Kasumi-1 (cell line): ENCODE measurements at places on chromosomes 5 and 9.

DNA sequence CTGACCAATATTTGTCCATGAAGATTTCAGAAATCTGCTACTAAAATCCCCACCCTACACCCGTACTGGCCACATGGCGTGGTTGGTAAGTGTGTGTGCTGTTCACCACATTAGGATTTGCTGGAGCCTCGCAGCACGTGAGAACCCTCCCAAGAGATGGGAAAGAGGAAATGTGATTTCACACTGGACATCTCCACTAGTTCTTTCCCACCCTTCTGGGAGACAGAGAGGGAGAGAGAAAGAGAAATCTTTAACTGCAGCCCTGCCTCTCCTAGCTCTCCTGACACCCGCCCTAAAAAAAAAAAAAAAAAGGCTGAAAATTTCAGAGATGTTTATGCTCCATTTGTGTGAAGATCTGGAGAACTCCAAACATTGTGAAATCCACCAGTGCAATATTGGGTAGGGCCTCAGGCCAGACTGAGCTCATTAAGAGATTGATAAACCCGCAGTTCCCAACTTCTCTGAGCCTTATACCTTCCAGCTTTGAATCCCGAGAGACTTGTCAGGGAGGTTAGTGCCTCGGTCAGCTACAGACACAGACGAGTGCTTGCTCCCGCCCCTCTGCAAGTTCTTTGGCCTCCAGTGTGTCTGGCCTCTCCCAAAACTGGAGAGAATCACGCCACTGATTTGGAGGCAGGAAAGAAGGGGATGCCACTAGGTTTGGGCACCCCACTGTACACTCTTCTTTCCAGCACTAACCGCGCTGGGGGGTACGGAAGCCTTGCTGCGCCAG, 1.9 kb downstream of the SPRY4 start:
- DNase-seq: no peak

GRCh38 chr9:13705373-13705772, 425.9 kb upstream of the MPDZ start:
- no peak for DNase-seq

DNA sequence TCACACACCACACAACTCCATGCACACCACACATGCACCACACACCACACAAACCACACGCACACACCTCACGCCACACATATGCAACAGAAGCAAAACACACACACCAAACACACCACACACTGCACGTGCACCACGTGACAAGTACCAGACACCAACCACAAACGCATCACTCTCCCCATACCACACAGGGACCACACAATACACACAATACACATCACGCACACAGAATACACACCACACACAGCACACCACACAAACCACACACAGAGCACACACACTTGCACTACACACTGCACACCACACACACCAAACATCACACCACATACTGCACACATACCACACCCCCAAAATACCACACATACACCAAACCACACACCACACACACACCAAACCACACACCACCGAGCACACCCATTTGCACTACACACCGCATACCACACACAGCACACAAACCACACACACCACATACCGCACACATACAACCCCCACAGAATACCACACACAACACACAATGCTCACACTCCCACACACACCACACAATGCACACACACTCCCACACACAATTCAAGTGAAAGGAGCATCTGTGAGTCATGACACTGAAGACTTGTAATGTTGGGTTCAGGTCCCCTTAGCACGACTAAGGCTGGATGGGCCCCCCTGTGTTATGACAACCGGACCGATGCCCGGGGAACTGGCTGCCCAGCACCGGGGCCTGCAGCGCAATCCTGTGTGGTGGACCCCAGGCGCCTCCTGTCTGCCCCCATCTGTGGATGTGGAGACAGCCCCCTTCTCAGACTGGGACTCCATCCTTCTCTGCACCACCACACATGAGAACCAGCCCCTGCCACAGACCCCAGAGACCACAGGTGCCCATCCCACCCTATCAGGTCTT, 6.0 kb upstream of the ZDHHC11 start:
- no peak for DNase-seq

- DNase-seq: no peak
Measured at GRCh38 chr9:129875687-129876395, 40.6 kb downstream of the USP20 start.

GRCh38 chr5:83927140-83927733, 206.6 kb upstream of the HAPLN1 start:
- peak; percentile 62 for DNase-seq

- no peak for DNase-seq
Measured at GRCh38 chr5:17748941-17749340, 114.7 kb downstream of the TAF11L14 start.

- DNase-seq: no peak
Measured at GRCh38 chr9:128192601-128193371, 1.4 kb upstream of the CIZ1 start.

DNA sequence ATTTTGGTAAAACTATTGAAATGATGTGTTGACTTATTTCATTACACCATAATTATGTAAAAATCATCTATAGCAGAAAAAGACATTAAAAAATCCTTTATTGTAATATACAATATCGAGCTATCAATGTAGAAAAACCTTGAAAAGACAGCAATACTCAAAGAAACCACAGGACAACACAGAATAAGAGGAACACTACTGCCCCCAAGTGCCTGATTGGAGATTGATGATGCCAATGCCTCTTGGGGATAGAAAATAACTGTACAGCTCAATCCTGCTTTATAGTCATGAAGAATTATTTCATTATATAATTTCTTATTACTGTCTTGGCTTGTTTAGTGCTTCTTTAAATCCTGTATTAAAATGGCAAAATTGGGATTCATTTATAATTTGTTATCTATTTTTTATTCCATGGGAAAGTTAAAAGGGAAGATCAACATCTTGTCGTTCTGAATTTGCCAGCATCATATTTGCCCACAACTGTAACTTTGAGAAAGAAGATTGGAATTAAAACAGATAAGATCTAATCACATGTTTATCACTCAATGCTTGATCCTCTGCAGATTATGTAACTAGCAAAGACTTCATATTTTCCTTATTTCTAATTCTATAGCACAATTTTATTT, 337.5 kb downstream of the CDH9 start:
- DNase-seq: peak; percentile 72
